ENCODE measurements at places on chromosomes 13 and 19.
A peak's percentile ranks its signal among the peaks of the same experiment; 100 is the strongest.

GRCh38 chr19:45659096-45659729 is 8.8 kb upstream of the GIPR start:
- no peak for DNase-seq

DNA sequence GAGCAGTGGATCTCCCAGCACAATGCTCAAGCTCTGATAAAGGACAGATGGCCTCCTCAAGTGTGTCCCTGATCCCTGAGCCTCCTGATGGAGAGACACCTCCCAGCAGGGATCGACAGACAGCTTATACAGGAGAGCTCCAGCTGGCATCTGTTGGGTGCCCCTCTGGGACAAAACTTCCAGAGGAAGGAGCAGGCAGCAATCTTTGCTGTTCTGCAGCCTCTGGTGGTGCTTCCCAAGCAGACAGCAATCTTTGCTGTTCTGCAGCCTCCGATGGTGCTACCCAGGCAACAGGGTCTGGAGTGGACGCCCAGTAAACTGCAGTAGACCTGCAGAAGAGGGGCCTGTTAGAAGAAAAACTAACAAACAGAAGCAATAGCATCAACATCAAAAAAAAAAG is 349.3 kb upstream of the SPRY2 start:
- no peak for DNase-seq

- DNase-seq, result no peak
Measured at GRCh38 chr19:45860359-45861259, 2.3 kb downstream of the SYMPK start.

- DNase-seq, result no peak
Measured at GRCh38 chr19:32349724-32350470, 4.5 kb downstream of the ZNF507 start.

- no peak for DNase-seq
Measured at GRCh38 chr13:46057256-46058015, 4.9 kb upstream of the ZC3H13 start.

DNA sequence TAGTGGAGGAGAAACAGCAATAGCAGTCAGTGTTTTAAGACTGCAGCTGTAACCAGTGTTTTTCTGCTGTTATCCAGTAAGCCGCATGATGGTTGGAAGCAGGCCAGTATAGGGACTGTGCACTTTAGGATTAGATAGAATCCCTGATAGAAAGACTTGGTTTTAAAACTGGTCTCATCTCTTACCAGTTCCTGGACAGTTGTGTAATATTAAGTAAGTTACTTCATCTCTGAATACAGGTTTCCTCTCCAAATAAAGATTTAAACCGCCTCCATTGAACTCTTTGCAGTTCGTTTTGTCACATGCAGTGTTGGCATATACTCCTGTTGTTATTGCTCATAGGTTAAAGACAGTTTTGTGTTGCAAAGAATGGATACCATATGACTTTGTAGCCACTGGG is 25.6 kb downstream of the URI1 start:
- peak; percentile 43 for DNase-seq

GRCh38 chr13:76000131-76000530 is 364.0 kb downstream of the LMO7 start:
- DNase-seq, result no peak

GRCh38 chr13:21075011-21075378 is 13.6 kb upstream of the LATS2 start:
- DNase-seq, result no peak

- DNase-seq, result no peak
Measured at GRCh38 chr13:78183732-78184131, 265.1 kb upstream of the EDNRB start.

GRCh38 chr13:93023929-93024328 is 202.7 kb upstream of the GPC6 start:
- DNase-seq, result no peak

GRCh38 chr13:53150568-53150967 is 122.0 kb downstream of the OLFM4 start:
- DNase-seq, result no peak

- peak; percentile 85 for DNase-seq
Measured at GRCh38 chr19:35140962-35141836, 1.9 kb upstream of the FXYD7 start.

DNA sequence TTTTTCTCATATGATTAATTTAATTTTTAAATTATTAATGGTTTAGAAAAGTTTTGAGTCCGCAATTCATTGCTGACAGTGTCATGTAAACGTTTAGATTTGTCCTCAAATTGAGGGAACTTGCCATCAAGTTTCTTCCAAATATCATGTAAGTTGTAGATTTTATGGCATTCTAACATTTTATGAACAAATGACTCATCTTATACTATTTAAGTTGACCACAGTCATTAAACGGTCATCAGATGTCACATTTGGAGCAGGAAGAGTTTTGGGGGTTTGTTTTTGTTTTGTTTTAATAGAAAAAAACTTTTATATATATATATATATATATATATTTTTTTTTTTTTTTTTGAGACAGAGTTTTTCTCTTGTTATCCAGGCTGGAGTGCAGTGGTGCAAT is 4.3 kb downstream of the ZNF114 start:
- DNase-seq, result peak; percentile 23

GRCh38 chr13:85412448-85412847 is 386.8 kb downstream of the SLITRK6 start:
- DNase-seq, result no peak

DNA sequence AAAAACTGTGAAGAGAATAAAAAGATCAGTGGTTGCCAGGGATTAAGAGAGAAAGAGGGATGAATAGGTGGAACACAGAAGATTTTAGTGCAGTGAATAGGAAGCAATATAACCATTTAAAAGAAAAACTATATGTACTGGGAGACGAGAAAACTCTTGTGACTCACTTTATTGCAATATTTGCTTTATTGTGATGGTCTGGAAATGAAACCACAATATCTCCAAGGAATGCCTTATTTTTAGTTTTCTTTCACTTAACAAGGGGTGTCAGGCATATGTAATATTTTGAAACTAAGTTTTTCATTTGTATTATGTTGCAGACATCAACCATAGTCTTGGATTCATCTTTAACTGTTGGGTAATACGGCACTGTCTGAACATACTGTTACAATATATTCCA is 1308.2 kb downstream of the PCDH9 start:
- peak; percentile 59 for DNase-seq

- no peak for DNase-seq
Measured at GRCh38 chr19:44738603-44739558, 9.6 kb upstream of the BCL3 start.

- peak; percentile 55 for DNase-seq
Measured at GRCh38 chr19:5436106-5436947, 18.9 kb upstream of the ZNRF4 start.

GRCh38 chr19:17266589-17266974 is 661 bp upstream of the BABAM1 start:
- no peak for DNase-seq

DNA sequence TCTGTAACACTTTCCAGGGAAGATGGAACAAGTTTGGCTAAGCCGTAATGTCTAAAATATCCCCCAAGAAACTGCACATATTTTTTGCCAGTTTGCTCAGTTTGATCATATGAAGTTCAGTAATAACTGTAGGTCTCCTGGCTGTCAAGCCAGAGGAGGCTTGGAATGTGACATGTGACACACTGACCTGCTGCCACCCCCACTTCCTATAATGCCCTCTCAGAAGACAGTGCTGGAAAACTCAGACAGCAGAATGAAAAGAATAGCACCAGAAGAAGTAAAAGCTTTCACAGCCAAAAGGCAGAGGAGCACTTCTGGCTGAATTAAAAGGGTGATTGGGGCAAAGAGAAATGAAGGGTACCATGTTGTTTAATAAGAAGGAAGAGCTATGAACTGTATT is 67.4 kb upstream of the UBAC2 start:
- no peak for DNase-seq

GRCh38 chr19:10831987-10832938 is 3.7 kb downstream of the TMED1 start:
- DNase-seq, result no peak

- DNase-seq, result no peak
Measured at GRCh38 chr13:42859760-42860159, 78.4 kb downstream of the FAM216B start.

DNA sequence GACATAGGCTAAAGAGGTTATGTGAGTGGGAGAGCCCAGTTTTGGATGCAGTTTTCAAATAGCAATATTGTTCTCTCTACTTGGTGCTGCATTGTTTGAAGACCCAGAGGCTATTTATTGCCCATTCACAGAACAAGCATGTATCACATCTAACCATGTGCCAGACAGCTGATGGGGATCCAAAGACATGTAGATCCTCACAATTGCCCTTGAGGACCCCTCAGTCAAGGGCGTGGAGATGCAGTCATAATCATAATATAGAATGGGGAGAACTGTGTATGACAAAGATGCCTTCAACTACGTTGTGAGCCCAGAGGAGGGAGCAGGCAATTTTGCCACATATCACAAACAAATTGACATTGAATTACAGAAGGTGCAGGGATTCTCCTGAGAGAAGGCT is 70.5 kb downstream of the NHLRC3 start:
- DNase-seq, result no peak

DNA sequence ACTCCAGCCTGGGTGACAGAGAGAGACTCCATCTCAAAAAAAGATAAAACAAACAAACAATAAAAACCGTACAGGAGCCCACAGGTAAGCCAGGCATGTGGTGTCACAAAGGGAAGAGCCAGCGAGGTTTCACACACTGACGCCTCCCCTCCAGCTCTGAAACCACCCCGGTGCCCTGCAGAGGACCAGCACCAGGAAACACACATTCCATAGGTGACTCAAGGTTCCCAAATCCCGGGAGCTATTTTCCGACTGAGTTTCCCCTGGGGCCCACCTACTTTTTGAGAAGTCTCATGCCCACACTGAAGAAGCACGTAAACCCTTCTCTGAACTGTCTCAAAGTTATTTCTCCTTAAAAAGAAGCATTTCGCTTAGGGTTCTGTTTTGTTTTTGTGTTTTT is 40.3 kb downstream of the RHPN2 start:
- DNase-seq, result no peak

DNA sequence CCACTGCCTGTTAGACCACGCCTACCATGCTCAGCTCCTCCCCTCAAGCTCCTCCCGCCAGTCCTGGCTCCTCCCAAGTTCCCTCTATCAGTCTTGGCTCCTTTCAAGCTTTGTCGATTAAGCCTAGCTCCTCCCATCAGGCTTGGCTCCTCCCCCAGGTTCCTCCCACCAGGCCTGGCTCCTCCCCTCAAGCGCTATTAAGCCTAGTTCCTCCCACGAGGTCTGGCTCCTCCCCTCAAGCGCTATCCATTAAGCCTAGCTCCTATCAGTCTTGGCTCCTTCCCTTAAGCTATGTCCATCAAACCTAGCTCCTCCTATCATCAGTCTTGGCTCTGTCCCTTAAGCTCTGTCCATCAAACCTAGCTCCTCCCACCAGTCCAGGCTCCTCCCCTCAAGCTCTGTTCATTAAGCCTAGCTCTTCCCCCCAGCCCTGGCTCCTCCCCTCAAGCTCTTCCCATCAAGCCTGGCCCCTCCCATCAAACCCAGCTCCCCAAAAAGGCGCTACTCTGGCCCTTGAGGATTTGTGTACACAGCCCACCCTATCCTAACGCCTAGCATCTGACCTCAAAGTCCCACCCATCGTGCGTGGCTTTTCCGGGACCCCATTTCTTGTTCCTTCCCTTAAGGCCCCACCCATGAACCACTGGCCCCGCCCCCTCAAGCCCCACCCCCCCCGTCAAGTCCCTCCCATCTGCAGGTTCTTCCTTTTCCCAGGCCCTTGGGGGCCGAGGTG is 10.0 kb downstream of the CAMSAP3 start:
- DNase-seq, result no peak

- DNase-seq, result peak; percentile 28
Measured at GRCh38 chr19:41265395-41266153, 1.4 kb downstream of the HNRNPUL1 start.

DNA sequence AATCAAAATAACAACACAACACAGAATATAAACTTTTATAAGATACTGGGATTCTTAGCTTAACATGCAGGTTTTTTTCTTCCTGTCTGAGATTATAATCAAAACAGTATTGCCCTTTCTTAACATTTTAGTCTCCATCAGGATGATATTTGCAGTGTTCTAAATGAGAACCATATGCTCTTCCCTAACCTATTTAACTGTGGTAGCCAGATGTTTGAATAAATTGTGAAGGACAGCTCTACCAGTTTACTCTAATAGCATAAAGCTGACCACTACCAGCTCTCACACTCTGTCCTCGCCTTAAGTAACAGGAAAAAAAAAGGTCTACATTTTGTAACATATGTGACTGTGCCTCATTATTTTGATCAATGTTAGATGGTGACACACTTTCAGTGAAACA is 618.7 kb upstream of the SGCG start:
- no peak for DNase-seq

- peak; percentile 93 for DNase-seq
Measured at GRCh38 chr13:79522583-79522982, 41.6 kb downstream of the NDFIP2 start.

GRCh38 chr13:114068656-114069318 is 63.6 kb downstream of the RASA3 start:
- no peak for DNase-seq

GRCh38 chr13:77026255-77026860 is 601 bp downstream of the FBXL3 start:
- peak; percentile 55 for DNase-seq

DNA sequence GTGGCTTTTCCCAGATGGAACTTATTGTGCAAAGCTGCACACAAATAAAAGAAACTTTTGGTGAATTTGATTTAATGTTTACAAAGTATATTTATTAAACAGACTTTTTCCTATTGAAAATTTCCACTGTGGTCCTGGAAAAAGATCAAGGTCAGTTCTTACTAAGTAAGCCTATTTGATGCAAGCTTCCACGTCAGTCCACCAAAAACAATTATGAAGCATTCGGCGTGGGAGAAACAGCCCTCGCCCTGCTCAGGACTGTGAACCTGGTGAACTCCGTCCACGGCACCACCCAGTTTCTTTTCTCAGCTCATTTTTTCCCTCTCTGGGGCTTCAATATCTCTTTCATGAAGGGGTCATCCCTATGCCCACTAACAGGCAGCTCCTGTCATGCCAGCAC is 149.8 kb downstream of the EFNB2 start:
- no peak for DNase-seq

GRCh38 chr13:51747438-51748434 is 56.2 kb downstream of the DHRS12 start:
- no peak for DNase-seq

DNA sequence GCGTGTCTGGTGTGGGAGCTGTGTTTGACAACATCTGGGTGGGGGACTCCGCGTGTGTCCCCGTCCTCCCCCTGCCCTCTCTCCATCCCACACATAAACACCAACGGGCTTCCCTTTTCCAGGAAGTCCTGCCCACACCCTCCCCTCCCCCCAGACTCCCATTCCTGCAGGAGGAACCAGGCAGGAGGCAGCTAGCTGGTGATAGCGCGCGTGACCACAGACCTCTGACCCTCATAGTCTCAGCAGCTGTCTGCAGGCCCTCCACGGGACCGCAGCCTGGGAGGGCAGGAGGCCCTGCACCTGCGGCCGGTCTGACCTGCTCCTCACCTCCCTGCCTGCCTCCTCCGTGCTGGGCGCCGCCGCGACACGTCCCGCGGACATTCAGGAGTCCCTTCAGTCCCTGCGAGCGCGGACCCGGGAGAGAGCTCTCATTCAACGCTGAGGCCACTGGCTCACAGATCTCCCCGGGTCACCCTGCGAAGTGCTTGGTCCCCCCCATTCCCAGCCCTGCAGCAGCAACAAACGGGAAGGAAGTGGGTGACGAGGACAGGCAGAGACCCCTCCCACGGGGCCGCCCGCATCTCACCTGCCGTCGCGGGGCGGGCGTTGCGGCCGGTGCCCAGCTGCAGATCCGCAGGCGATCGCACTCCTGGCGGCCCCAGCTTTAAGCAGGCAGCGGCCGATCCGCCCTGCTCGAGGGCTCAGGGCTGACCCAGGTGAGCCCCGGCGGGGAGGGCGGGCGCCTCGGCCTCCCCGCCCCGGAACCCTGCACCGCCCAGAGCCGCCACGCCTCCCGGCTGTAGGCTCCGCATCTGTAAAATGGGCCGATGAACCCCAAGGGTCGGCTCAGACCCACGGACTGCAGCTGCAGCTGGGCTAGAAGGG is 1.1 kb upstream of the ACP5 start:
- no peak for DNase-seq
